ENCODE measurements at places on chromosomes 2 and 18.

DNA sequence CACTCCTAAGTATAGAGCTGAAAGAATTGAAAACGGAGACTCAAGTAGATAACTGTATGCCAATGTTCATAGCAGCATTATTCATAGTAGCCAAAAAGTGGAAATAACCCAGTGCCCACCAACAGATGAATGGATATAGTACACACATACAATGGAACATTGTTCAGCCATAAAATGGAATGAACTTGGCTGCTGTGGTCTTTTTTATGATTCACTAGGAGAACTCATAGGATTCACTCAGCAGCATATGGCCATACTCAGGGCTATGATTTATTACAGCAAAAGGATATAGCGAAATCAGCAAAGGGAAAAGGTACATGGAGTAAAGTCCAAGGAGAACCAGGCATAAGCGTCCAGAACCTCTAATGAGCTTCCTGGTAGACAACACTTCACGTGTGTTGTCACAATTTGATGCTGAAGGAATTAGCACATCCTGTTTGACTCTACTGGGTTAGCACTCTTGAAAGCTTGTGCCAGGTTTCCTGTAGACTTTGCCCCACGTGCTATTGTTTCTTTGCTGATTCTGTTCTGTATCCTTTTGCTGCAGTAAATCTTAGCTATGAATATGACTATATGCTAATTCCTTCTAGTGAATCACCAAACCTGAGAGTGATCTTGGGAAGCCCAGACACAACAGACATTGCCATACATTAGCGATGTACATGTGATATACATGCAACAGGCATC is 15.7 kb downstream of the SPC25 start:
- no peak for DNase-seq

GRCh38 chr2:147033044-147033443 is 811.8 kb upstream of the ACVR2A start:
- DNase-seq: no peak

GRCh38 chr2:182077448-182078142 is 91.9 kb downstream of the PPP1R1C start:
- DNase-seq: peak; percentile 9

DNA sequence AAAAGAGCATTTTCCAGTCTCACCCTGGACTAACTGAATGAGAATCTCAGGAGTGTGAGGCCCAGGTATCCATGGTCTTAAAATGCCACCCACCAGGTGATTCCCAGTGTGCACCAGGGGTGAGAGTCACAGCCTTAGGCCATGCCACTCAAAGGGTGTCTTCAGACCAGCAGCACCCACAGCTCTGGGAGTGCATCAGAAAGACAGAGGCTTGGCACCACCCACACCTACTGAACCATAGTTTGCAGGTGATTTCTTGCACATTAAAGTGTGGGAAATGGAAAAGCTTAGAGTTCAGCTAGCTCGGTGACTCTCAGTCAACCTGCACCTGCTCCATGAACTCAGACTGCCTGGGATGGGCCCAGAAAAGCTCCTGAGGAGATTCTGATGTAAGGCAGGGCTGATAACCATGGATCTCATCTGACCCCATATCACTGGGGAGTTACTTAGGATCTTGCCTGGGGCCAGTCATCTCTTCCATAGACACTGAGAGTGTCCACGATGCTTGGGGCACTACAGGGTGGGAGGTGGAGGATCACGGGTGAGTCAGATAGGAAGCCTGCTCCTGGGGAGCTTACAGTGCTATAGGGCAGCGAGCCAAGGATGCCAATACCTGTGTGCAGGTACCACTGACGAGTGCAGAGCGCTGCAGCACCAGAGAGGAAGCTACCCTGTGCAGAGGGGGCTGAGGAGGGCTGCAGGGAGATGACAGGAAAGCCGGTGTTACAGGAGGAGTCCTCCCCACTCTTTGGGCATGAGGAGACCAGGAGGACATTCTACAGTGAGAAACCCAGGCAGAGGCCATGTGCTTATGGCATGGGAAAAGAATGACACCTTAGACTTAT is 4.6 kb downstream of the IL37 start:
- no peak for DNase-seq

- DNase-seq: no peak
Measured at GRCh38 chr2:199455545-199456382, 2.0 kb downstream of the SATB2 start.

DNA sequence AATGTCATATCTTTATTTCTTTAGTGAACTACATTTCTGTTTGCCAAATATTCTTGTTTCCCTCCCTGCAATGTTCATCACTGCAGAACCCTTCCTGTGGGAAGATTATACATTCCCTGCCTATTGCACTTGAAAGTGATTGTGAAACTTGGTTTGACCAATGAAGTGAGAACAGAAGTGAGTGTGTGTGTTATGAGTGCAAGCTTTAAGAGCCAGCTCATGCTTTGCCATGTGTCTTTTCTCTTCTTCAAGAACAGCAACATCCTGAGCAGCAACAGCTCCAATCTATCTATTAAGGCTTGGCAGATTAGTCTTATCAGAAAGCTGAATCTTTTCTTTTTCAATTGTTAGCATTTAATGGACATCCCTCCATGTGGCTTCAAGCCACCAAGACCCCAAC is 42.0 kb upstream of the UBE2E3 start:
- no peak for DNase-seq

- DNase-seq: no peak
Measured at GRCh38 chr2:209682646-209683045, 89.0 kb upstream of the UNC80 start.

- no peak for DNase-seq
Measured at GRCh38 chr2:199975273-199975895, 20.0 kb downstream of the MAIP1 start.

- no peak for DNase-seq
Measured at GRCh38 chr2:113068706-113069485, 1.1 kb downstream of the IL1F10 start.

DNA sequence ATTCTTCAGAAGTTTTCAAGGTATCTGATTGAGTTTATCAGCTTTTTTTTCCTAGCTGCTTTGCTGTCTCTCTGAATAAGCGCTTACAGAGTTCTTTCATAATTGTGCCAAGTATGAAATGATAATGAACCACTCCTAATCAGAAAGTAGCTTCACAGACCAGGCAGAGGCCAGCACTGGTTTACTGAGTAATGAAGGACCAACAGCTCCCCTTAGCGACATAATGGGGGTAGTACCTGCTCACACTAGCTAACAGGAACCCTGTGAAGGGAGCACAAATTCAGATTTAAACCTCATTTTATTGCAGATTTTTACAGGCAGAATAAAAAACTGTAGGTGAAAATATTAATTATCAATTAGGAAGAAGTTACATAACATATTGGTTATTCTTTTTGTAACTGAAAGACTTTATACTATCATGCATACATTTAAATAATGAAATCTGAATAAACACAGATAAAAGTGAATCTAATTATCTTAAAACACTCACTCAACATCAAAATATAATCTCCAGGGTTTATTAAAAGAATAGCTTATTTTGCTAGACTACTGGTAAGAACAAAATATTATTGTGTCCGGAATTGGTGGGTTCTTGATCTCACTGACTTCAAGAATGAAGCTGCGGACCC is 53.7 kb upstream of the LRRC30 start:
- DNase-seq: peak; percentile 8

GRCh38 chr2:73984922-73985307 is 205 bp downstream of the TET3 start:
- DNase-seq: no peak

DNA sequence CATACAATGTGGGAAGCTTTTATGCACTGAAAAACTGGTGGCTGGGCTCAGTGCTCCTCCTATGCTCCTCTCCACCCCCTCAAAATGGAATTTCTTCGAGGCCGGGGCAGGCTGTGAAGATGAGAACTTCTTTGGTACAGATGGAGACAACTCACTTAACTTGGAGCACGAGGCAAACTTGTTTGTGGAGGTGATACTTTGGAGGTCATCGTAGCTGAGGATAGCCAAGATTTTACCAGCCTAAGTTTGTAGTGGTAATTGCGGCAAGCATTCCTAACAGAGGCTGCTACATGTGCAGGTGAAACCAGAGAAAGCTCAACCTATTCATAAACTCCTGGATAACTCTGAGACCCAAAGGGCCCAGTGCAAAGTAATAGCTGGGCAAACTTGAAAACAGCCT is 13.6 kb downstream of the NDUFS1 start:
- DNase-seq: no peak

- no peak for DNase-seq
Measured at GRCh38 chr18:54173980-54174630, 50.4 kb downstream of the MBD2 start.

- no peak for DNase-seq
Measured at GRCh38 chr2:69208023-69208595, 178.9 kb downstream of the GFPT1 start.

- no peak for DNase-seq
Measured at GRCh38 chr2:62467475-62468321, 38.3 kb downstream of the TMEM17 start.
